ENCODE measurements at places on chromosomes 6 and 20. TPM values are rescaled to one million over a fixed set of nuclear protein-coding genes. Genes with fewer than 3 reads are reported as not detected.

FAM162B gene
- not detected for total RNA-seq

DNA sequence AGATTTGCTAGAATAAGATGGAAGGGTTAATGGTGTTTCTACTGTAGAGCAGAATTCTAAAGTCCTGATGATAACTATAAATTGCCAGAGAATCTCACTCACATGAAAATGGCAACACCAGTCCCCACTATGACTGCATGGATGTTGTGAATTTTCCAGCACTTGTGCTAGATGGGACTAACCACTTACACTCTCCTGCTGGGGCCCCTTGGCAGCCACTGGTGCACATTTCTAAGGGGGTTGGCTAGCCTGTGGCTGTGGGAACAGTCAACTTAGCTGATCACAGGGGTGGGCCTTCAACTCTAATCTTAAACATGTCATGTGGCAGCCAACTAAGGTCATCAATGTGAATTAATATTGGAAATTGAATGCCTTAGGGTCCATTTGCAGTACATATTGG lies 271.2 kb downstream of the PHACTR1 start:
- DNase-seq = no peak

DNA sequence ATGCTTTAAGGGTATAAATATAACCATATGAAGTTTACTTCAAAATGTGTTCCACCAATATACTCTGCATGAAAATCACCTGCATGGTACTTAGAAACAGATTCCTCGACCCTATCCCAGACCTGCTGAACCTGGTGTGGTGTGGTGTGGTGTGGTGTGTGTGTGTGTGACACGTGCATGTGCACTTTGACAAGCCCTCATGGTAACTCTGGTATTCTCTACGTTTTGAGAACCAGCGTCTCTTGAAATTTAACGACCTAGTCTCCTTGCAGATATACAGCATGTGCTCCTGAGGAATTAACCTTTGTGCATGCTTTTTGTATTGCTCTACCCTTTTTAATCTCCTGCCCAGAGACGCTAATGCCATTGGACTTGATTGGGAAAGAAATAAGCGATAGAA lies 29.5 kb downstream of the GGTLC1 start:
- DNase-seq = no peak

DNA sequence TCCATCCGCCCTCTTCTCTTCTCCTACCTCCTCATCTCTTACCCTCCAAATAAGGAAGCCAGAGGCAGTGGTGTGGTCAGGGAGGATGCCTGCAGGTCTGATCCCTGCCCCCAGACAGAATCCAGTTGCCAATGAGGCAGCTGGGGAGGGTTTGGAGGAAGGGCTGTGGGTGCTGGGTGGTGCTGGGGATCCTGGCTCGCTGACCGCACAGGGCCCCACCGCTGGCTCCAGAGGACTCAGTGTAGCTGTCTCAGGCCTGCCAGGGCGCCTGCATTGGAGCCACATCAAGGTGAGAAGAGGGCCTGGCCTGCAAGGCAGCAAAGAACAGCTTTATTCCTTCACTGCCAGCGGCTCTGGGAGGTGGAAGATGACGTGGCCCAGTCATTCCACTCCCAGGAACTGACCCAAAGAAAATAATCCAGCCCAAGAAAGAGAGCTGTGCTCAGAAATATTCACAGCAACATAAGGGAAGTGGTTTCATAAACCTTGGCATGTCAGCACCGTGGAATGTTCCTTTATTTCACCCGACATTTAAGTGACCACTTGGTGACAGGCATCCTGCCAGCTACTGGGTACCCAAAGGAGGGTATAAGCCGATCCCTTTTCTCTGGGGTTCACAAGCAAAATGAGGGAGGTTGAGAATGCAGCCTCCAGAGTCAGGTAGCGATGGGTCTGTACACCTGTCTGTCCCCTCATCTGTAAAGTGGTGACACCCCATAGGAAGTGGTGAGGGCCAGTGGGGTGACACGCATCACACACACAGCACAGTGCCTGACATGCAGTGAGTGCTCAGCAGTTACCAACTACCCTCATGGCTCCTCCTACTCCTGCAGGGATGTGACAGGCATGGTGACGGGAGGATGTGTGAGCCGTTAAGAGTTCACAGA lies 125.1 kb downstream of the SNX5 start:
- DNase-seq = peak; percentile 22

DNA sequence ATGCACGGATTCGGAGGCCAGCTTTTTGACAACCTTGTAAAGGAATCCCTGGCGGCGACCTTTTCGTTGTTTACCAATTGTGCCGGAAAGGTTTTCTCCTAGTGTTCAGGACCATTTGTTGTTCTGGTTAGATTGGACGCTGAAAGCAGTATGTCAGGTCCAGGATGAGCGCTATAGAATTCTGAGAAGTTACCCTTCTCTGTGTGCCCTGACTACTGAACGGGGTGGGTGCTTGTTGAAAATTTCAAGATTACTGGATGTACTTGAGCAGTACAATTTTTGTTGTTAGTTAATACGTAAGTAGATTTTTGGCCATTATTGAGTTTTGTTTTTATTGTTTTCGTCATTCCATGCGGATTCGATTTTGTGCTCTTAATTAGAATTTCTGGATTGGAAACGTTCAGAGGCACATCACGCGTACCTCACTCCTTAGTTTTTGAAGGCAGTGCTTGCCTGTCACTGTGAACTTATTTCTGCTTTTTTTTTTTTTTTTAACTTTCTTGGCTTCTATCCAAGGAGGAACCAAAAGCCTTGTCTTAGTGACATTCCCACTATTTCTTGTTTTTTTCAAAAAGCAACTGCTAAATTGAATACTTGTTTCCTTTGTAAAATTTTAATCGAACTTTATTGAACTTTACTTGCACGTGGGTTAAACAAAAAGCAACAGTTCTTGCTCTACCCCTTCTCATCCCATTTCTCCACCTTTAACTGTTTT lies 898 bp downstream of the XRN2 start:
- no peak for DNase-seq

- no peak for DNase-seq
Measured at GRCh38 chr6:22892452-22892851, 323.1 kb downstream of the HDGFL1 start.

- no peak for DNase-seq
Measured at GRCh38 chr6:166400181-166400580, 17.4 kb upstream of the MPC1 start.

DNA sequence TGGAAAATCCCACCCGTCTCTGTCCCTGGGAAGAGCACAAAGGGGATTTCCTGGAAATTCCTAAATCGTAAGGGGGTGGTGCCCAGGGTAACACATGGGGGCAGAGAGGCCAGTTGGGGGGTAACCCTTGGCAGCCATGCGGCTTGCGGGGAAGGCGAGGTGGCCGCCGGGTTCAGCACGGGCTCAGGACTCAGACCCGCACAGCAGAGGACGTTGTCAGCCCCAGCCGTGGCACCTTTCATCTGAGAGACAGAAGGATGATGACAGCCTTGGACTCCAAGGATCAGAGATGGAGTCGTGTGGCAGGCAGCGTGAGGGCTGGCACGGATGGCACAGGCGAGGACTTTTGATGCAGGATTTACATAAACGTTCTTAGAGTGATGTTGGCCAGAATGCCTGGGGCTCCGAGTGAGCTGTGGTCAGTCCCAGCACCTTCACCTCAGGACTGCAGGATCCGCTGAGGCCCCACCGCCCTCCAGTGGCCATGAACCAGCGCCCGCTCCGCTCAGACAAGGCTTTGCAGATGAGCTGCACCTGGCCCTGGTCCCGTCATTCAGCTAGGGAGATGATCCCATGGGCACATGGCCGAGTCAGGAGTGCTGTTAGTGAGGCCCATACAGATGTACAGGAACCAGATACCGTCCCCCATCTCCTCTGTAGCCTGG lies 190.3 kb downstream of the TAF4 start:
- no peak for DNase-seq

DNA sequence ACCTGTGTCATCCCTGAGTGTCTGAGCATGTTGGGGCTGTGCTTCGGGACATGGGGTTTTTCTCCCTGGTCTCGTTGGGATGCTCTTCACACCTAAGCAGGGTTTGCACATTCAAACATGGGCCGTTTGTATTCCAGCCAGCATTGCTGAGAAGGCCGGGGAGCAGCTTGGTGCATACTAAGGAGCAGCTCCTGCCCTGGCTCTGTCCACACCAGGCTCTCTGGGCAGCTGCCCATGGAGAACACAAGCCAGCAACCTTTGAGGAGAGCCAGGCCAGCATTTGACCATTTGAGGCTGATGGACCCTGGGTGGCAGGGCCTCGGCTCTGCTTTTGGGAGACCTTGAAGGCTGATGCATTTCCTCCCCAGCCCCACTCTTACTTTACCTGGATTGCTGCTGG lies 92.1 kb downstream of the PHACTR3 start:
- no peak for DNase-seq

RNF39 gene
- total RNA-seq = not detected

- no peak for DNase-seq
Measured at GRCh38 chr20:21436205-21436604, 38.9 kb upstream of the NKX2-4 start.

DNA sequence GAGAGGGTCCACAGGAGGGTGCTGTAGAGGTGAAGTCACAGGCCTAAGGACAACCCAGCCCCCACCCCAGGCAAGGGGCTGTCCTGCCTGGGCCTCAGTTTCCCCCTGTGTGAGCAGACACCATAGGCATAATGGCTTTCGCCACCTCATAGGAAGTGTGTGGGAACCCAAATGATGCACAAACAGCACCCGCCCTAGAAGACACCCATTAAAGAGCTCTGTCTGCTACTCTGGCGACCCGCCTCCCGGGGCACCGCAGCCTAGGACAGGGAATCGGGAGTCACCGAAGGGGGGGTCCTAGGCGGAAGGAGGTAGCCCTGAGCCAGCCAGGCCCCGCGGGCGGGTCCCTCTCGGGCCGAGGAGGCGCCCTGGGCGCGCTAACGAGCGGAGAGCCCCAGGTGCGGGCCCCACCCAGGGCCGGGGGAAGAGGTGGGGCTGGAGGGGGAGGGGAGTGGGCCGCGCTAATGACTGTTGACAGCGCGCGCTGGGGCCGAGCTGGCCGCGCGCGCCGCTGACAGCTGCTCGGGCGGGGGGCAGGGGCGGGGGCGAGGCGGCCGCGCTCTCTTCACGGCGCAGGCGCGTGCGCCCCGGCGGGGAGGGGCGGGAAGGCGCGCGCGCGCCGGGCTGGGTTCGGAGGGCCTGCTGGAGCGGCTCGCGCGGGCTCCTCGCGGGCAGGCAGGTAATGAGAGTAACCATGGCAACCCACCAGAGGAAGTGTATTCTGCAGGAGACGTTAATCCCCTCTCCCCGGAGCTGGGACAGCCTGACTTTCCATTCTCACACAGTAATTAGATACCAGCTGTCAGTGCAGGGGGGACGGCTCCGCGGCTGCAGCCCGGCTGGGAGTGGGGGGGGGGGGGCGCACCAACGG lies 48.9 kb downstream of the NOL4L start:
- peak; percentile 76 for DNase-seq

HLA-DQB1 gene
- 4.7 TPM for total RNA-seq

DNA sequence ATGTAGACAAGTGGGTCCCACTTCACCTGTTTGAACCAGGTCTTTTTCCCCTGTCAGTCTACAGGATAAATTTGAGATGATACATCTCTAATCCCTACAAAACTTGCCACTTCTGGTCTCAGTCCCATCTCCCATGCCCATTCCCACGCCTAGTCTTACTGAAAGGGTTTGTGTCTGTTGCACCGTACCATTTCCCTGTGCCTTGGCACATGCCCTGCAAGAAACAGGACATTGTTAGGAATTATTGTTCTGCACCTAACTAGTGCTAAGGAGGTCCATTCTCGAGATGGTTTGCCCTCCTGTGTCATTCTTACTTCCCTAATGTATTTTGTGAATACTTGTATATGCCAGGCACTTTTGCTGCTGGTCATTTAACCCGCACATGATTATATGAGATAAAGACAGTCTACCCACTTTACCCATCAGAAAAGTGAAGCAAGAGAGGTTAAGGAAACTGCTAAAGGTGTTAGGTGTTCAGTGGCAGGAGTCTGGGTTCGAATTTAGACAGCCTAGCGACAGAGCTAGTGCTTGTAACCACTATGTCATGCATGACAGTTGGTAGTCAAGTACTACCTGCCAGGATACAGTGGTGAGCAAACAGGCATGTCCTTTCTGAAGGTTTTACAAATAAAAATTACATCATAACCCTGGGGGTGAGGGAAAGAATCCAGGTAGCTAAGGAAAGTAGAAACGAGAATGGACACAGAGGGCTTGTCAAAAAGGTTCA lies 12.7 kb downstream of the FAM217A start:
- DNase-seq = no peak

SLC17A1 gene
- total RNA-seq = not detected

- no peak for DNase-seq
Measured at GRCh38 chr20:63284083-63284440, 8.9 kb upstream of the COL20A1 start.

DNA sequence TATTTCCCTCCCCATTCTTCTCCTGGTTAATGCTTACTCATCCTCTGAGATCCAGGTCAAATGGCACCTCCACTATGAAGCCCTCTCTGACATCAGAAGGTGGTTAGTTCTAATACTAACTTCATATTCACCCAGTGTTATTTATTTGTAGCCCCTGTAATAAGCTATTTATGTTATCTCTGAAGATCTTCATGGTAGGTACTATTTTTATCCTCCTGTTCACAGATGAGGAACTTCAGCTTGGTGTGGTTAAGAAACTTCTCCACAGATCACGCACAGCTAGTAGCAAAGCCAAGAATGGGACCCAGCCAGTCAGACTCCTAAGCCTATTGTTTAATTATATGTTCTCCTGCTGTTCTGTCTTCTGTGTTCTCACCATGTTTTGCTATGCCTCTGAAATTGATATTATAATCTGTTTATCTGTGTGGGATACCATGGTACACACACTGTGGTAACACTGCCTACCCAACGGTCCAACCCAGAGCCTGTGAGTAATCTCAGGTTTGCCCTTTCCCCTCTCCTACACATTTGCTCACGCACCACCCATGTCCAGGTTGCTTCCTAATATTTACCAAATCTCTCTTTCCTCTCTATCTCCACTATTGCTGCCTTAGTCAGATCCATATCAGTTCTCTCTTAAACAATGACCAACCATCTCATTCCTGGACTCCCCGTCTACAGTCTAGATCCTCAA lies 98.4 kb downstream of the IPCEF1 start:
- no peak for DNase-seq

- DNase-seq = no peak
Measured at GRCh38 chr6:44942201-44942600, 385.9 kb upstream of the RUNX2 start.

GRCh38 chr20:60242836-60243505 lies 284.7 kb downstream of the CDH26 start:
- DNase-seq = no peak

TRIM10 gene
- 0.05 TPM for total RNA-seq

GRCh38 chr20:51487565-51488268 lies 54.8 kb downstream of the NFATC2 start:
- no peak for DNase-seq

DNA sequence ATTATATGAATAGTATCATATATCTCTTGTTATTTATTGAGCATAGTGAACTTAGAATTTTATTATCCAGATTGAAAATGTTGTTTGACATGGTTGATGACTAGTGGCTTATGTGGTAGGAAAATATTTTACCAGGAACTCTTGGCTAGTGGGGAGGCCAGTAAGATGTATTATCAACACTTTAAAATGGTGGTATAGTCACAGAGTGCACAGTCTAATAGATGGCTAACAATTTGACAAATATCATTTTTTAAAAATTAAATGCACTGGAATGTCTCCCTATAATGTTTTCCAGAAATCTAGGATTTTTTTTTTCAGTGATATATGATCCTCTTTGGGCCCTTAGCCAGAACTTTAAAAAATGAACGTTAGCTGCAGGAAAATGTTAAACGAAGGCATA lies 26.9 kb upstream of the EYA4 start:
- no peak for DNase-seq
